ENCODE measurements at places on chromosomes 6 and 20.

- peak; percentile 94 for DNase-seq
Observed at GRCh38 chr6:157323255-157323965, at the start of gene TMEM242. TMEM242 (minus strand) TSS chr6:157323519; CDS start chr6:157323499, 20 bp downstream.

GRCh38 chr20:50850721-50851286 is 55.9 kb downstream of the BCAS4 start:
- no peak for DNase-seq

DNA sequence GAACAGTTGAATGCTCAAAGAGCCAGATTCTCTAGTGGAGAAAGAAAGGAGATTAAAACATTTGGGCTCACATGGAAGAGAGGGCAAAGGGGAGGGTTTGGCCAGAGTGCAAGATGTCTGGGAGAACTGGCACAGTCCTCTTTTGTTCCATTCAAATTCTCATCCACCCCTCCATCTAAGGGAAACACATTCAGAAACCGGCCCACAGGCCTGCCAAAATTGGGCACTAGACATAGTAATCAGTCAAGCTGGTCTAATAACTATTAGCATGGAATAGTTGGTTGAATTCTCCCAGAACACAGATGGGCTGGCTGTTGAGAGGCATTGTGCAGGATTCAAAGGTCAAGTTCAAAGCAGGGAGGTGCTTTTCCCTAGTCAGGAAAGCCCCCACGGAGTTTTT is 341.4 kb upstream of the IRAK1BP1 start:
- no peak for DNase-seq

- DNase-seq, result no peak
Observed at GRCh38 chr6:156161471-156161870, 615.7 kb upstream of the ARID1B start.

DNA sequence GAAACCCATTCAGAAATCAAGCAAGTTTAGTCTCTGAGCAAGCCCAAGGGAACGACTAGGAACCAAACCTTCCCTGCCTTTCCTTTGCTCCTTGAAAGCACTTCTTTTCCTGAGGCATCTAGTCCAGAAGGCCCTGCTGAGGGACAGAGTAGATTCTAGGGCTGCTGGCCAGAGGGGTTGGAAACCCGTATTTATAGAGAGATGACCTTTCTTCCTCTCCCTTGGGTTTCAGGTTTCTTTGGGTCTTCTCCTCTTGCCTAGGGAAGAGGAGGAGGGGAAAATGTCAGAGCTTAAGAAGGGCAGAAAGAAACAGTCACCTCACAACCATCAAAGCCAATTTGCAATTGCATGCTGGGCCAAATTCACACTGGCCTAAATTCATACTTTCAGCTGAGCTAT is 5.8 kb downstream of the APOBEC2 start:
- DNase-seq, result no peak

GRCh38 chr6:125584468-125584939 is 164.9 kb upstream of the HEY2 start:
- DNase-seq, result no peak

- no peak for DNase-seq
Observed at GRCh38 chr6:88734544-88734943, 228.9 kb downstream of the RNGTT start.

- no peak for DNase-seq
Observed at GRCh38 chr6:85362652-85363310, 87.1 kb upstream of the NT5E start.

DNA sequence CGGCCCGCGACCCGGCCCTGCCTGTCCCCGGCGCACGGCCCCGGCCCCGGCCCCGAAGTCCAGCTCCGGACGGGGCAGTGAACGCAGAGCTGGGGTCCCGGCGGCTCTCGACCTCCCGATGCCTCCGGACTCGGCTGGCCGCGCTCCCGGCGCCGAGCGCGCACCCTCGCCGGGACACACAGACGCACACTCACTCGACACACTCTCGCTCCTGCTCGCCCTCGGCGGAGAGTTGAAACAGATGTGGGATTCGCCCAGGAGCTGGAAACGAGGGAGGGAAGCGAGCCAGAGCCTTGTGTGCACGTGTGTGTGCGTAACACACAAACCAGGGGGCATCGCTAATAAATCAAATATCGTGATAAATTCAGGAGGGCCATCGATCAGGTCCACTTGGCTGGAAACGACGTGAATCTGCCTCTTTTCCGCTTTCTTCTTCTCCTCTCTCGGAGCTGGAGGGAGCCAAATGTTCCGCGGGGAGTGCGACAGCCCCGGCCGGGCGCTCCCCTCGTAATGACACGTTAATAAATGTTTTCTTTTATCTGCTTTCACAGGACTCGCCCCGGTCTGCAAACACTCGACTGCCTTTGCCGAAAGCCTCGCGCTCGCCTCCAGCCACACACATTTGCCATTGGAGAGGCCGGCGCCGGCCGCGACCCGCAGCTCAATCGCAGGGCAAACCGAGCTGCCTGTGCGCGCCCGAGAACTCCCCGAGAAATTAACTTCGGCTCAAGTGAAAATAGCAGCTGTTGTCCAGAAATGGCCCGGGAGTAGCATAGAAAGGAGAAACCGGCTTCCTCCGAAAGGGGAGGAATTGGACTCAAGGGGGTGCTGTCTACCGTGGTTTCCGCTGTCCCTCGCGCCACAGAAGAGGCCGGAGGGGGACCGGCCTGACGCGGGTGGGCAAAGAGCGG is 828 bp upstream of the SULF2 start:
- peak; percentile 82 for DNase-seq

GRCh38 chr20:38615283-38615682 is 13.7 kb downstream of the ARHGAP40 start:
- no peak for DNase-seq

GRCh38 chr6:33746651-33747100 is at the start of gene IP6K3:
IP6K3 (minus strand) TSS chr6:33746905; CDS start chr6:33735476, 11,429 bp downstream.
- DNase-seq, result no peak

DNA sequence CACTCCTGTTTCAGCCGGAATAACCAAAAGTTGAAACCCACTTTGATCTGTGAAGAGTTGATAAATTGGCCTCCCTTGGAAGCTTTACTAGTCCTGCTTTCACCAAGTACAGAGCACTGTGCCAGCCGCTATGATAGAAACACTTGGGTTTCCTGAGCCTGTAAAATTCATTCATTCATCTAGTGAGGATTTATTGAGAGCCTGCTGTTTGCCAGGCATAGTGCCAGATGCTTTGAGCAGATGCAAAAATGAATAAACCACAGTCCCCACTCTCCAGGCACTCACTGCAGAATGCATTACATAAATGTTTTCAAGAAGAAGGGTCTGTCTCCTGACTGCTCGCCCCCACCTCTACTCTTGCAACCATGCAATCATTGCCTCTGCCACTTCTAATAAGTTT is 25.3 kb upstream of the TMEM217 start:
- DNase-seq, result no peak

DNA sequence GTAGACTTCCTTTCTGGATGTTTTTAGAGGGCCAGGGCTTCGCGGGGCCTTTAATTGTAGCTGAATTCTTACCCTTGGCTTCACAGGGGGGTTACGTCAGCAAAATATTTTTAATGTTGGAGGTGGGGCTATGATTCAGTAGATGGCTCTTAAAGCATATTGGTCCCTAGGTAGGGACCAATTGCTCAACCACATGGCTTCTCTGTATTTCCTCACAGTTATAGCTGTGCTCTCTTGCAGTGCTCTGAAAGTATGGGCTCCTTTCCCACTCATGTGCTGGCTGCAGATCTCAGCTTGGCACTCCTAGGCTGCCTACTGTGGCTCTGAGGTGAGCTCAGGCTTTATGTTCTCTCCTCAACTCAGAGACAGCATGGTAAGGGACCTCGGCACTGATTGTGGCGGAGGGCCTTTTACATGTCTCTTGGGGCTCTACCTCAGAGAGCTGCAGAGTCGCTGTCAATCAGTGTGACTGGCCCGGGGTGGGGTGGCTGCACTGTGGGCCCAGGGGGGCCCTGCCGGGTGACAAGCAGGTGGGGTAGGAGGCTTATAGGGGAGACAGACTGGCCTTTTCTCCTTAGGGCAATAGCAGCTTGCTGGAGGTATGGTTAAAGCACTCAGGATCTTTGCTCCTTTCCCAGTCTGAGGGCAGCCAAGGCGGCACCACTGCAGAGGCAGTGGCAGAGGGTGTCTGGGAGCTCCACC is 318.0 kb downstream of the DOK5 start:
- DNase-seq, result no peak

- DNase-seq, result peak; percentile 65
Observed at GRCh38 chr20:58891718-58892140, 39.2 kb downstream of the GNAS start.

GRCh38 chr20:57716202-57716601 is 6.4 kb upstream of the PMEPA1 start:
- no peak for DNase-seq

GRCh38 chr6:24831771-24832716 is 33.3 kb upstream of the ARMH2 start:
- DNase-seq, result no peak

GRCh38 chr6:140660295-140660694 is 1285.8 kb upstream of the CITED2 start:
- DNase-seq, result no peak

Measured in ovary (tissue), 10 donors.